ENCODE measurements at places on chromosomes 16 and 17.

- DNase-seq = no peak
Observed at GRCh38 chr16:57562669-57563486, 20.4 kb downstream of the ADGRG5 start.

GRCh38 chr17:79205688-79206205 is 131.1 kb downstream of the ENGASE start:
- DNase-seq = no peak

DNA sequence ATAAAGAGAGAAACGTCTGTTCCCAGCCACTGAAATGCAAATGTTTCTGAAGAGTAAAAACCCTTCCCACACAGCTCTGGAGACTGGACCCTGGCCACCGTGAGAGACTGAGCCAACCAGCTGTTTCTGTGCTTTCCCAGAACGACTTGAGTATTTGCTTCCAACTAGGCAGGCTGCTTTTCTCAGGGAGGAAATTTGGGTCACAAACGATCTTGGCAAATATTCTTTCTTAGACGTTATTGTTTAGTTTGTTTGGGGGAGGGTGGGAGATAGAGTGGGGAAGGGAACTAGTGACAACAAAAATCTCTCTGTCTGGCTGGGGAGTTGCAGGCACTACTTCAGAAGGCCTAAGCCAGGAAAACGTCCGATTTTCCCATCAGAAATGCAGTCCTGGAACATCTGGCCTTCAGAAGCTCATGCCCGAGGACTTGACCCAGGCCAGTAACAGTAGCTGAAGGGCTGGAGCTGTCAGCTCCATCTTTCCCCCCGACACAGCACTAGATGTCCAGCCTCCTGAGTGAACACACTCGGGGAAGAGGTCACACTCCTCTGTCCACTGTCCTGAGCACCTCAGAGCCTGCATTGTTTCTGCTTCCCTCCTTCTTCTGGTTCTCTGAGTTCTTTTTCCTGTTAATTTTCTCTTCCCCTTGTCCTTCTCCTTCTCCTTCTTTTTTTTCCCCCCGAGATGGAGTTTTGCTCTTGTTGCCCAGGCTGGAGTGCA is 4.0 kb downstream of the CCDC92B start:
- no peak for DNase-seq

DNA sequence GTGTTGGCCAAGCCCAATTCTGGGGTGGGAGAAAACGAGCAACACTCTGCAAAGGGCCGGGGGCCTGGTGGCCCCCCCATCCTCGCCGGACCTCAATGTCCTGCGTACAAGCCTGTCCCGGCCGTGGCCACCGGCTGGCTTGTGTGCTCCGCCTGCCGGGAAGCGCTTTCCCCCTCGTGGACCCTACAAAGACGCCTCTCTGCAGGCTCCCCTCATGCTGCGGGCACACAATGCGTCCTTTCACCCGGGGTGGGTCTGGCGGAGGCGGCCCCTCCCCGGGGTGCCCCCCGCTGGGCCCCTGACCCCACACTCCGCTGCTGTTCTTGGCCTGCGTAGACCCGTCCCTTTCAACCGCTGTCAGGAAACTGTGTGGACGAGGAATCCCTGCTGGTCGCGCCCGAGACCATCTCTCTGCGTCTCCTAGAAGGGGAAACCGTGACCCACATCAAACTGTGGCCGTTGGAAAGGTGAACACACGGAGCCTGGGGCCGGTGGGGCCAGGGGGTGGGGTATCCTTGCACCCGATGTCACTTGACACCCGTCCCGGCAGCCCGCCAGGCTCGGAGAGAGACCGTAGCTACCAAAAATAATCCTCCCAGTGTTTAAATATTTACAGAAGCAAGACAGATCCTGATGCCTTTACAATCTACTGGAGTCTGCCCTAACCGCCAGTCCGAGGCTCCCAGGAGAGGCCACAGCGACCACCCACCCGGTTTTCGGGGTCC is 43.6 kb downstream of the TBC1D16 start:
- no peak for DNase-seq

GRCh38 chr17:13989138-13989537 is 80.2 kb upstream of the COX10 start:
- DNase-seq = no peak

DNA sequence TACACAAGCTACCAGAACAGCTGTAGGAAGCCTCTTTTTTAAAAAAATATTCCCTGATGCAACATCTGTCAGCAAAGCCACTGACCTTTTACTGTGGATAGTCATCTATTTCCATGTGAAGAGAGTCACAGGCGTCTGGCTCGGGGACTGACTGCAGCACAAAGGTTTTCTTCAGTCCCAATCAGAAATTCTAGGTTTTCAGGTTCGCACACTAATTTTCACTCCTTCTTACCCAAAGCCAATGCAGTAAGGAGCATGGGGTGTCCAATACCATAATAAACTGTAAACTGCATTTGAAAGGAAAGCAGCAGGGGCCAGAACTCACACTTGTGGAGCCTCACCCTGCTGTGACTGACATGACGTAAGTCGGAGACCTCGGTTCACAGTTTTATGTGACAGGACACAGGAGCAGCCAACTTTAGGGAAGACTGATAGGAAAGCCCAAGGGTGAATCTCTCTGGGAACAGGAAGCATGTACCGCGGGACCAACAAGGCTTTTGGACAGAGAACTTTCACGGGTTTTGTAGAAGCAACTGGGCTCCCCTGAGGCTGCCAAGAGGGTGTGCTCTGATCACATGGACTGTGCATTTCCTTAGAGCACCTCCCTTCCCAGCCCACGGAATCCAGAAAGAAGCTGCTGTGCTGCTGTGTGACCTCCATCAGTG is 9.1 kb upstream of the TMEM100 start:
- no peak for DNase-seq

GRCh38 chr17:47204722-47205418 is 4.3 kb upstream of the MYL4 start:
- DNase-seq = no peak

GRCh38 chr17:63445571-63445953 is 544 bp downstream of the CYB561 start:
- peak; percentile 55 for DNase-seq

DNA sequence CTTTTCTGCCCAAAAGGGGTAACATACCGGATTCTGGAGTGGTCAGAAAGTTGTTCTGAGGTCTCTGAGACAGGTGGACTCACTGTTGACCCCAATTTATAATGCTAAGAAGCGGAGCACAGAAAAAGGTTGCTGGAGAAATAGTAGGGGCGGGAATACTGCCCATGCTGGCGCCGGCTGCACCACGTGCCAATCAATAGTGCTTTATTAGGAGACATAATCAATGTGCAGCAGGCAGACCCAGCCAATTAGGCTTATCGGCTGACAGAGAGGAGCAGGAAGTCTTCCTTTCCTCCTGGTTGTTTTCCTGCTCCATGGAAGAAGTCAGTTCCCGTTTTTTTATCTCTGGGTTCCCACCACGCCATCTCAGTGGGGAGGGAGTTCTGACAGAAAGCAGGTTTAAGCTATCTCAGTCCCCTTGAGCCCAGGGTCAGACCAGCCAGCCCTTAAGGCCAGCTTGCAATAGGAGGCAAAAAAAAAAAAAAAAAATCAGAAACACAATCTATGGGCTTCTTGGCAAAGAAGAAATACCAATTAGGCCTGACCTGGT is 68.2 kb upstream of the IRX6 start:
- no peak for DNase-seq

GRCh38 chr16:52597772-52598483 is 51.0 kb upstream of the TOX3 start:
- no peak for DNase-seq

- DNase-seq = no peak
Observed at GRCh38 chr16:48818257-48818656, 208.3 kb upstream of the N4BP1 start.

DNA sequence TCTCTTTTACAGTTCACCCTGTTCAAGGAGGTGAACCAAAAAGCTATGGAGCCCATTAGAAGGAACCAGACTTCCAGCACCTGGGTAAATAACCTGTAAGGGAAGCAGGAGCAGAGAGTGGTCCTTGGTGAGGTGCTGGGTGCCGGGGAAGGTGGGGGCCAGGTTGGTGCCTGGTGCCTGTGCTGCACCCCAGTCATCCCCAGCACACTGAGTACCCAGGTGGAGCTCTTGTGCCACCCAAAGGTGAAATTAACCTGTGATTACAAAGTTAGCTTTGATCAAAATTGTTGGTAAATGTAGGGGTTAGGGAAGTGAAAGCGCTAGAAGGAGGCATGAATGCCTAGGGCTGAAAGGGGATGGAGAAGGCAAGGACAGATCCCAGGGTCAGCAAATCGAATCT is 58.6 kb downstream of the CDRT4 start:
- DNase-seq = no peak

DNA sequence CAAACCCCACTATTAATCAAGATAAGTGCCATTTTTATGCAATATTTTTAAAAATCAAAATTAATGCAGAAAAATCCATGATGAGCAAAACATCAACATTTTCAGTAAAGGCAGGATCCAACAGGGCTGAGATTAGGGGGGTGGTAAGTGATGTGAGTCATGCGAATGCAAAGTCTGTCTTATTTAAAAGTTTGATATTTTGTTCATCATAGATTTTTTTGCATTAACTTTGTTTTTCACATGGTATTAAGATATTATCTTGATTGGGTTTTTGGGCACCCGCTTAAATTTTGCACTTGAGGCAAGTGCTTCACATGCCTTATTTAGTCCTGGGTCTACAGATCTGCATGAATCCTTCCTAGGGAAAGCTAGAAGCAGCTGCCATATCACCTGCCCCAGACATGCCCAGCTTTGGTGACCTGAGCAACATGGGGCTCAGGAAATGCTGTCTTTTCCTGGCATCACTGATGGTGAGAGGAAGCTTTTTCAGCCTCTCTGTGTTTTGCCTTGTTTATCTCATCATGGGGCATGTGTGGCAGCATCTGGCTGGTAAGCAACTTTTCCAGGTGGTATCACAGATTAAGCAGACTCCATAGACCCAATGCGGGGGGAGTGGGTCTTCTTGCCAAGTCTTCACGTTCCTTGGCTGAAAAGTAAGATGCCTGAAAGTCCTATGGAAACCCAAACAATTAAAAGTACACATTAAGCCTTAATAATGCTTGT is 57.6 kb upstream of the NFAT5 start:
- DNase-seq = no peak

- no peak for DNase-seq
Observed at GRCh38 chr17:60652454-60653247, 25.0 kb upstream of the BCAS3 start.

- no peak for DNase-seq
Observed at GRCh38 chr16:85381738-85382592, 231.2 kb upstream of the GSE1 start.

DNA sequence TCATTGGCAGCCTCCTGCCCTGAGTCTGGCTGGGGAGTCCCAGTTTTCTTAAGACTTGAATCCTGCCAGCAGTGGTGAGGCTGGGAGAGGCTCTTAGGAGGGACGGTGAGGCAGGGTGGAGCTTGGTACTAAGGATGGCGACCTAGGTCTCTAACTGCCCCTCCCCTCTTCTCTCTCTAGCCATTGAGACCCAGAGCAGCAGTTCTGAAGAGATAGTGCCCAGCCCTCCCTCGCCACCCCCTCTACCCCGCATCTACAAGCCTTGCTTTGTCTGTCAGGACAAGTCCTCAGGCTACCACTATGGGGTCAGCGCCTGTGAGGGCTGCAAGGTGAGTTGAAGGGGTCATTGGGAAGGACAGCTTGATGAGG is 16.4 kb downstream of the GJD3 start:
- no peak for DNase-seq

DNA sequence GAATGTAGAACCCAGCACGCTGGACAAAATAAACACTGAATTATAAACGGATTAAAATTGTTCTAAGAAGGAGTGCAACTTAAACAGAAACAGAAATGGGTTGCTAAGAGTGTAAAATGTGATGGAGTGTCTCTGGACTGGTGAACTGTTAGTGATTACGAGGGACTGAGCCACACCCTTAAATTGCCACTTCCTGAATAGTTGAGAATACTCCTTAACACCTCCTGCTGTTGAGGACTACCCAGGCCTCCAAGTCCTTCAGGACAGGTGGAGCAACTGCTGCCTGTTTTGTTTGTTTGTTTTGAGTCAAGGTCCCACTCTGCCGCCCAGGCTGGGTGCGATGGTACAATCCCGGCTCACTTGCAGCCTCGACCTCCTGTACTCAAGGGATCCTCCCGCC is 25.8 kb upstream of the IRF8 start:
- DNase-seq = no peak

- DNase-seq = no peak
Observed at GRCh38 chr16:65832679-65833078, 533.8 kb upstream of the CDH5 start.

DNA sequence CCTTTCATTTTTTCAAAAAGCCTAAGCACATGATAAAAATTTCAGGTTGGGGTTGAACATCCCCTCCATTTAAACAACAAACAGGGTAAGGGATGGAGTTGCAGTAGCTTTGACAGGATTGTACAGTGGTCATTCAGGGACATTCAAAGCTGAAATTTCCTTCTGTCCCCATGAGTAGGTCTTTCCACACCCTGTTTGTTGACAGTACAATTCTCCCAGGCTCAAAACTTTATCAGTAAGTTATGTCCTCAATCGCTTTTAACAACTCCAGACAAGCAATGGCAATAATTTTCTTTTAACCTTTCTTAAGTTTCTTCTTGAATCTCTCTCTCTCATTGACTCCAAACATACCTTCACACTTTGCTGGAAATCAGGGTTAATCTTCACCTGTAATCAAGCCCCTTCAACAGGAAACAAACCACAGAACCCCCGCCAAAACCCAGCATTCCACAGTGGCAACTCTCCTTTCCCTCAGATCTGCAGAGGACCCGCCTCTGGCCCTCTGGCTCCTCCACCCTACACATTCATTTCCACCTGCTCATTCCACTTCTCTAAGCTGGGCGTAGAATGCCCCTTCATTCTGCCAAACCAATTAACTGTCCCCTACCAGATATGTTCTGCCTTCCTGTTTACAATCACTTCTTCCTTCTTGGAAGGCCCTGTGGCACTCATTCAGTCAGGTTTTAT is 20.7 kb downstream of the TXNDC11 start:
- no peak for DNase-seq

DNA sequence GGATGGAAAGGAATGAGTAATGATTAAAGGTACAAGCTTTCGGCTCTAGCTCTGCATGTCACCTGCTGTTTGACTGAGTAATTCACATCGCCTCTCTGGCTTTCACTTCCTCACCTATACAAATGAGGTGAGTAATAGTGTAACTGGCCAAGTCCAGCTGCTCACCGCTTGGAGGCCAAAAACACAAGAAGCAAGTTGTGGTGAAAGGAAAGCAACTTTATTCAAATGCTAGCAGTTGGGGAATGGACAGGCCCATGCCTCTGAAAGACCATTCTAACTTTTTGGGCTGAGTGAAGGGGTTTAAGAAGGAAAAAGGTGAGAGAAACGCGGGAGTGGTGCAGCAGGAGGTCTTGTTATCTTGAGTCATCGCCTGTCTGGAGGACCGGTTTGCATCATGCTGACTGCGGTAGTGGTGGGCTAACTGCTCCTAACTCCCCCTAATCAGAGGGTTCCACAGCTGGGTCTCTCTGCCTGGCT is 45.7 kb upstream of the CSNK2A2 start:
- no peak for DNase-seq

DNA sequence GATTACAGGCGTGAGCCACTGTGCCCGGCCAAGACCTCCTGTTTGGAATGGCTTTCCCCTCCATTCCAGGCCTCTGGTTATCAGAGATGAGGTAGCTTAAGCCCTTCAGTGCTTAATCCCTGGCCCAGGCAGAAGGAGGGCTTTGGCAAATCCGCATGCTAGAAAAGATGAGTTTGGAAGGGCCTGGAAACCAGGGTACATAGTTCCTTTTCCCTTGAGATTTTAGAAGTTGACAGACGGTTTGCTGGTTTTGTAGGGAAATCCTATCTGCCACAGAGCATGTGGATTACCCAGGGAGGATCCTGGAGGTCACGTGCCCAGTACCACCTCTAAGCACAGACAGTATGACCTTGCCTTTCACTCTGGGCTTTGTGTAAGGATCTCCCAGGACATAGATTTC is 114.7 kb upstream of the CACNG3 start:
- DNase-seq = no peak
